Head of caudate nucleus (tissue), 42 donors: ENCODE measurements at places on chromosomes 12 and 14.

DNA sequence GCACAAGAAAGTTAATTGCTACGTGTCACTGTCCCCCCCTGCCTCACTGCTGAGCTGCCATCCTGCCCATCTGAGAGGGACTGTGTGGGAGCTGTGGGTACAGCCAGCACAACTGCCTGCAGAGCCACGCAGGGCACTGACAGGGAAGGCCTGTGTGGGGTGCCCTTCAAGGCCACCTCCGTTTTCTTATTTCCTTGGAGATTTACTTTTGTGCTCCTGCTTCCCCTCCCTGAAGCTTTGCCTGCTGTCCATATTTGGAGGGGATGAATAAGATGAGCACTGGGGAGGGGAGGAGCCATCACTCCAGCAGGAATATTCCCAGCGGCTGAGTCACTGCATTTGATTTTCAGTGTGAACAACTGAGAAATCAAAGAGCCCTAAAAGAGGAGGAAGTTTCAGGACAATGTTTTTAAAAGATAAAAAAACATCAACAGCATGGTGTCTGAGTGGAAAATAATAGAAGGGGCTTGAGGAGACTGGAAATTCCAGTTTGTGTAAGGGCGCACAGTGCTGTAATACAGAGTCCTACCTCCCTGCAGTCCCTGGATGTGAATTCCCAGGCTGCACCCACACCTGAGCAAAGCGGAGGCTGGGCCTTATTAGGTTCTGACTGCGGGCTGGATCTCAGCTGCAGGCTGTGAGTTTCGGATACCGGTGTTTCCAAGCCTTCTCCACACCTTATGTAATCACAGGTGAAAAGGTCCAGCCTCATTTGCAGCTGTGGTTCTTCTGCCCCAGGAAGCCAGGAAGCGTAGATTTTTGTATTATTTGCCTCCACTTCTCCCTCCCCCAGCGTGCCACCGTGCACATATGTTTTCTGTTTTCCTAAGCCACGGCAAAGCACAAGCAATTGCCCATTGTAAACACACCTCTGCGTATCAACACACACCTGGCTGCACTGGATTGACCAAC, 192.6 kb upstream of the BCL2L14 start:
- peak; percentile 69 for DNase-seq

GRCh38 chr12:2395354-2395977, 342.7 kb downstream of the CACNA1C start:
- no peak for DNase-seq

GRCh38 chr12:50057000-50057841, at the start of gene ASIC1:
Gene ASIC1, plus strand, starts transcription at chr12:50057596. Its CDS starts 1,171 bp downstream, at chr12:50058767.
- peak; percentile 81 for DNase-seq

DNA sequence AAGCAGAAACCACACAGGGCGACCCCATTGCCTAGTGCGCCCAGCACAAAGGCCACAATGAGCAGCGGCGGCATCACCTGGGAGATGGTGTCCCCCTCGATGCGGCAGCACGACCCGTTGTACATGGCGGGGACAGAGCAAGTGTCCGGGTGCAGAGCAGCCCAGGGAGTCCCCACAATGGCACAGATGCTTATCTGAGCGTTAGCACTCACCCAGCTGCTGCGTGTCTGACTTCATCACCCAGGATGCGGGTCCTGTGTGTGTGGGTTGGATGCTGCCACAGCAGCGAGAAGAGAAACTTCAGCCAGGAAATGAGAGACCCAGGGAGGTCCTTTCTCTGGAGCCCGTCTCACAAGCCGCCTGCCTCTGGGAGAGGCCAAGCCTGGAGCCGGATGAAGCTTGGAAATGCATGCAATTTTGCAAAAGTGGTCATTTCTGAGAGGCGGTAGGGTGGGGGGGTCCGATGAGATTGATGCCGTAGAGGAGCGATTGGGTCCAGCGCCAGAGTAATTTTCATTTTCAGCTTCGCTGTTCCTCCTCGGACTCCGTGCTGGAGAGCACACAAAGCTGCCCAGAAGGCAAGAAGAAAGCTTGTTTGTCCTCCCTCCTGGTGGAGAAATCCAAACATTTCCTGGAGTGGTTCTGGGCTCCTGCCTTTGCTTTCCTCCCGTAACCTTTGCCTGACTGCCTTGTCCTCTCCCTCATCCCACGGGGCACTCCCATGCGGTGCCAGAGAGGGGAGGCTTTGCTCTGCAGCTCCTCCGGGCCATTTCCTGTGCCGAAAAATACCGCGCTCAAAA, at the start of gene HCAR1:
HCAR1 (minus strand) TSS at position 630 of the 800 bp plus-strand sequence; CDS start at position 125, 505 bp downstream.
- DNase-seq = no peak

DNA sequence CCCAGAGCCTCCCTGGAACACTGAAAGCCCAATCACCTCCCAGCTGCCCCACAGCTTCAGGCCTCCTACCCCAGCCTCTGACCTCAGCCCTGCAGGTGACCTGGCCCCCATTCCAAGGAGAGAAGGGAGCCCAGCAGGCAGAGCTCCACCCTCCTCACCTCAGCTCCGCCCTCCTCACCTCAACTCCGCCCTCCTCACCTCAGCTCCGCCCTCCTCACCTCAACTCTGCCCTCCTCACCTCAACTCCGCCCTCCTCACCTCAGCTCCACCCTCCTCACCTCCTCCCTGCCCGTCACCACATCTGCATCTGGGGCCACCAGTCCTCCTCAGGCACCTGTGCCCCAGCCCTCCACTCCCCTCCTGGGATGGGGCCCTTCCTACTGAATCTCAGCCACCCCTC, 112.2 kb upstream of the SFSWAP start:
- no peak for DNase-seq

- no peak for DNase-seq
These were observed 21.7 kb downstream of the GNS start for GRCh38 chr12:64737539-64737938.

DNA sequence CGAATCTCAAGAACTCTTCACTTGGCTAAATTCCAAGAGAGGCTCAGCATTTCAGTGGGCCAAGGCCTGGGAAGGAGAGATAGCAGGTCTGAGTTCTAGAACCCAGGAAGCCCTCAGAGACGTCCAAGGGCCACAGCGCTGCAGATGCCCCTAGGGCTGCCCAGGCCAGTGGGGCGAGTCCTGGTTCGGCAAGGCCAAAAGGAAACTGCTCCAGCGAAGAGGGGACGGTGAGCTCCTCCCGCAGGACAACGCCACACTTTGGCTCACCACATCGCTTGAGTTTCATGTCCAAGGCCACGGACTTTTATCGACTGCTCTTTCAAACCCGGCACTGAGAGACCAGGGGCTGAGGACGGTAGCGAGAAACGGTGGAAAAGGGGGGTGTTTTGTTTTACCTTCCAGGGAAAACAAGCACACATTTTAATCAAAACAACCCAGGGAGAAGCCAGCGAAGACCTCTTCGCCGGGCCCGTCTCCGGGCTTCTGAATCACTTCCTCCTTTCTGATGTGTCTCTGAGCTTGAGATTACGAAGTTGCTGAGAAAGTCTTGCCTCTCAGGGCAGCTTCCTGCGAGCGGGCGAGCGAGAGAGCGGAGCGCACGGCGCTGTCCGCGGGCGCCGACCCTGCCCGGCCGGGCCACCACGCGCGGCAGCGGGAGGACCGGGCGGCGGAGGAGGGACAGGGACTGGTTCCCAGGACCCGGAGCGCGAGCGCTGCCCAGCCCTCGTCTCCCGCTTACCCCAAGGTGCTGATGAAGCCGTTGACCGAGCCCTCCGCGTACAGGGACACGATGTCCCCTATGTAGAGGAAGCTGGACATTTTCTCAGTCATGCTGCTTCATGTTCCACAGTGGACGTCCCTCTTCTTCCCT, 808 bp downstream of the ITPR2 start:
- DNase-seq = peak; percentile 55

- no peak for DNase-seq
These were observed 48.9 kb downstream of the SMOC1 start for GRCh38 chr14:69928111-69928523.

DNA sequence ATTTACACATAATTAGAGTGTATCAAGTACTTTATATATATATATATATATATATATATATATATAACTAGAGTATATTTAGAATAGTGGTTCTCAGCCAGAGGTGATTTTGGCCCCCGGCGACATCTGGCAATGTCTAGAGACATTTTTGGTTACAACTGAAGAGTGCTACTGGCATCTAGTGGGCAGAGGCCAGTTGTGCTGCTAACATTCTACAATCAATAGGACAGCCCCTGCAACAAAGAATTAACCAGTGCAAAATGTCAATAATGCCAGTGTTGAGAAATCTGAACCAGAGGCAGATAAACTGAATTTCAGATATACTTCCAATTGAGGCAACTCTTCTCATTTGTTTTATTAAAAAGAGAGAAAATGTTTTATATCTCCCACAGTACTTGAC, 8.9 kb downstream of the GTF2A1 start:
- DNase-seq = no peak

DNA sequence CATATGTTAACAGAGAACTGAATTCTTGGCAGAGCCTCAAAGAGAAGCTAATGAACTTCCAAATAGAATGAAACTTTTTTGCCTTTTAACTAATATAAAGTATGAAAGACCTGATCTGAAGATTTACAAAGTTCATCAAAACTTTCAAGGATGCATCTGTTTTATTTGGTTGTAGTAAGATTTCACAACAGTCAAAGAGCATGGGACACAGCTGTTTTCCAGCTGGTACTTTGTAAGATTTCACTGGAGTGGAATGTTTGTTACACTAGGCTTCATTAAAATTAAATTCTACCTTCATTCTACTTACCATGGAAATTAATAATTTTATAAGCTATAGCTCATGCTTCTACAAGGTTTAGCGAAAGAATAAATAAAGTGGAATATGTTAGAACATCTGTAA, 351.2 kb downstream of the SLC6A15 start:
- no peak for DNase-seq
